ENCODE measurements at places on chromosomes 4 and X.

GRCh38 chr4:184450743-184451535 is 23.4 kb downstream of the IRF2 start:
- DNase-seq: no peak

DNA sequence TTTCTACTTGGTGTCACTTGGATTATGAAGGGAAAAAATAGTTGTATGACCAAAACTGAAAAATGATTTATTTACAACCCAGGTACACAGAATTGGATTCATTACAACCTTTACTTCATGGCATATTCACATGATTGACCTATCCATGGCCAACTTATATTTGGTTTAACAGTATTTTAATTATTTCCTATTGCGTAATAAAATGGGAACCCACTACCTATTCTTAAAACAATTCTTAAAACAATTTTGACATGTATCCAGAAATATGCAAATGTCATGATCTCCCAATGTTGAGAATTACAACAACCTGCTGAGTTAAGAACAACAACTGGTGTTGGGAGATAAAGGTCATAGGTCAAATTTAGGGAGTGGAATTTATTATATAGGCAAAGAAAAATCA is 54.8 kb upstream of the DDX53 start:
- DNase-seq: no peak

GRCh38 chrX:124358800-124359383 is 12.5 kb downstream of the SH2D1A start:
- no peak for DNase-seq

DNA sequence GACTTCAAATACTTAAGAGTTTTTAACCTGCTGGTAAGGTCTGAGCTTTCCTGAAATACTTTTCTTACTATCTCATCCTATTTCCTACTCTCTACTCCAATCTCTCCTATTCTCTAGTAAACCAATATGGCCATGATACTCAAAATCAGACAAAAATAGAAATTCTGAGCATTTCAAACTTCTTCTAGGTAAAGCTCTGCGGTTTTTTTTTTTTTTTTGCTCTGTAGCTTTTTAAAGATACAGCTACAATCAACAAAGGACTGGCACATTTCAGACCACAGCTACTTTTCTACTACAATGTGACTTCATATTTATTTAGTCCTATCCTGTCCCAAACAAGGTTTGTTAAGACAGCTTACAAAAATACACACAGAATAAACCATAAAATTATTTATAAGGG is 31.1 kb downstream of the MAML3 start:
- no peak for DNase-seq

DNA sequence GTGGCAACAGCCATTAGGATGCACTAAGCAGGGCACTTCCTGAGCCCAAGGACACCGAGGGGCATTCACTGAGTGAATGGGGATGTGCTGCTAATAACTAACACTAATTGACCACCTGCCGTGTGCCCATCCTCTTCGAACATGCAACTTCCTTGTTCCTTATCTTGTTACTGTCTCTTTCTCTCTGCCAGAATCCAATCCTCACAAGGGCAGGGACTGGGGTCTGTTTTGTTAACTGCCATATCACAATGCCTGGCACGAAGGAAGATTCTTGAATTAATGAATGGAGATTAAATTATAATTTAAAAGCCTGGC is 1.3 kb downstream of the ERAS start:
- no peak for DNase-seq

GRCh38 chrX:39019056-39019455 is 217.8 kb downstream of the MID1IP1 start:
- DNase-seq: no peak

DNA sequence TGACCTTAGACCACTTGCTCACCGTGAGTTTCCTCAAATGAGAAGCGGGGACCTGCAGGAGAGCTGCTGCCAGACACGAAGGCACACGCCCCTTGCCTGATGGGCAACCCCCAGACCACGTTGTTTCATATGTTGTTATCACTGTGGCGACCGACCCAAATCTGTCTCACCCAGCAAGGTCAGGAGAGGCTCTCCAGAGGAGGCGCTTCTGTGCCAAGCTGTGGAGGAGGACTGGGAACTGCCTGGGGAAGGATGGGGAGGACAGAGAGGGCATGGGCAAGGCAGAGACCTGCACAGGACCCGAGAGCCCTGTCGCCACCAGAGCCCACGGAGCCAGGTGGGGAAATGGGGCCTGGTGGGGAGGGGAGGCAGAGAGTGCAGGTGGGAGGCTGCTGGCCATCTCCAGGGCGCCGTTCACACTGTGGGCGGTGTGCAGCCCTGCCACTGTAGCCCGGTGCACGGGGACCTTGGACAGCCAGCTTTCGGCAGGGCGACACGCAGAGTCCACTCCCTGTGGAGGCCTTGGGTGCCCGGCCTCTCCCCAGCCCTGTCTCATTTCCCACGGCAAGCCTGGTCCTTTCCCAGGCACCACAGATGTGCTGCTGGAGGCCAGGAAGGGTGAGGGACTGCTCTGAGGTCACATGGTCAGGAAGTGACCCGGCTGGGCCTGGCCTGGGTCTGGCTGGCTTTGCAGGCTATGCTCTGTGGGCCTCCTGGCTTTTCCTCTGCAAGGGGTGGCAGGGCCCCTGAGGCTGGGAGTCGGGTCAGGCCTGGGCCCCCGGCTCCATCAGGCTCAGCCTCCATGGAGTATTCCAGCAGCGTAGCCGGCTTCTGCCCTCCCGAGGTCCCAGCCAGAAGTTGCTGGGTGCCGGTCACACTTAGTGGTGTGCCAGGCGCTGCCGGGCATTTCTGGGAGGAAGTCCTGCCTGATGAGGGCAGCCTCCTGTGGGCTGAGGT is 3.2 kb downstream of the HTRA3 start:
- DNase-seq: no peak

- no peak for DNase-seq
Observed at GRCh38 chrX:86133761-86134160, 14.5 kb upstream of the DACH2 start.

GRCh38 chrX:9605484-9605883 is 140.6 kb downstream of the TBL1X start:
- no peak for DNase-seq

DNA sequence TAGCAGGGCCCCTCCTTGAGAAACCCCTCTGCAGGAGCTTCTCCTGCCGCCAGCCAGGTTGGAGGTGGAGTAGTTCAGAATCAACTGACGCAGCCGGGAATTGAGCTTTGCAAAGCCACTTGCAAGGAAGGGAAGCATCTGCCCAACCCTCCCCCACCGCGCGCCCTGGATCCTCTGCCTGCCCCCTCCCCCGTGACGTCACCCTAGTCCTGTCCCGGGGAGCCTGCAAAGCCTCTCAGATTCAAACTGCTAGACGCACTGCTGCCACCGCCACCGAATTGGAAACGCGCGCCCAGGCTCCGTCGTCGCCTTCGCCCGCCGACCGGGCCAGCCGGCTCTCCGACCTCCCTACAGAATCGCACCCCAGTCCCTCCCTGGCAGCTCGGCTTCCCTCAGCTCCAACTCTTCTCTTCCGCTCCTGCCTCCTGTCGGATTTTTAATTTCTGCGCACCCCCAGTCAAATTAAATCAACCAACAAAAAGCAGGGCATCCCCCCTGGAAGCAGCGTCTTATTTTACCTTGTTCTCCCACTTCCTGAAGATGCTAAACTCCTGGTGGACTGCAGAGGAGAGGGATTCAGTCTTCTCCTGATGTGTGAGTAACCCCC is 3.8 kb downstream of the SLITRK2 start:
- DNase-seq: no peak

DNA sequence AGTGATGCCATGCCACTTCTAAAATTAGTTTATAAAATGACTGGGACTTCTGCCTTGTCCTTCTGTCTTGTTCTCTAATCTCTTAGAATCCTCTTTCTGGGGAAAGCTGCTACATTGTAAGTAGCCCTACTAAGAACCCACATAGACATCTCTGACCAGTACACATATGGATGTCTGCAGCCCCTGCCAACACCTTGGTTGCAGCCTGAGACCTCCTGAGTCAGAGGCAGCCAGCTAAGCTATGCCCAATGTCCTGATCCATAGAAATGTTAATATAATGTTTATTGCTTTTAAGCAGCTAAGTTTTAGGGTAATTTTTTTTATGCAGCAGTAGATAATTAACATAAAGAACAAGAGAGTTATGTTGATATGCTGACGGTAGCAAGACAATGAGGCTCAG is 1029.5 kb upstream of the INTU start:
- DNase-seq: no peak

DNA sequence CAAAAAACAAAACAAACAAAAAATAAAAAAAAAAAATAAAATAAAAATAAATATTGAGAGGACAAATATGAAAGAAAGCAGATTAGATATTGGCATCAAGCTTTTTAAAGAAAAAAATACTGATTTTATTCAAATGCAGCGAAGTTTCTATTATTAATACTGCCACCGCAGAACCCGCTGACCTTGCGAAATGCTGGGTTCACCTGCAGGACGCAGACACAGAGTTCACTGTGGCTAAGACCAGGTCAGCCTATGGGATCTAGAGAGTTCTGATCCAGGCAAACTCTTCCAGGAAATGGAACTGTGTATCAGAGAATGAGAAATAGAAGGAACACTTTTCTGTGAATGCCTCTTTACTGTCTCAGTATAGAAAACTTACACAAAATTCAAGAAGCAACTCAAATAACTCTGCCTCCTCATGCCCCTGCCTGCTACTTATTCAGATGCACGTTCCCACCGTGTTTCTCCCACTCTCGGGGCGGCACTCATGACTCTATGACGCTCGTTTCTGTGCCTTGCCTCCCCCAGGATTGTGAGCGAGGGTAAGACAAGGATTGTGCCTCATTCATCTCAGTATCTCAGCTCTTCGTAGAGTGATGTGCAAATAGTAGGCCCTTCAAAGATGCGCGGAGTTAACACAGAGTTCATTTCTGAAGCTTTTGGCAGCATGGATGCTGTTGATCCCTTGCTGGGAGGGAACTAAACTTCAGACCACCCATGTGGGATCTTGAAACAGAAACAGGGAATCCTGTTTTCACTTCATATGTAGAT is 44.1 kb upstream of the TLR3 start:
- no peak for DNase-seq

- DNase-seq: no peak
Observed at GRCh38 chr4:77872723-77873445, 10.3 kb downstream of the MRPL1 start.

DNA sequence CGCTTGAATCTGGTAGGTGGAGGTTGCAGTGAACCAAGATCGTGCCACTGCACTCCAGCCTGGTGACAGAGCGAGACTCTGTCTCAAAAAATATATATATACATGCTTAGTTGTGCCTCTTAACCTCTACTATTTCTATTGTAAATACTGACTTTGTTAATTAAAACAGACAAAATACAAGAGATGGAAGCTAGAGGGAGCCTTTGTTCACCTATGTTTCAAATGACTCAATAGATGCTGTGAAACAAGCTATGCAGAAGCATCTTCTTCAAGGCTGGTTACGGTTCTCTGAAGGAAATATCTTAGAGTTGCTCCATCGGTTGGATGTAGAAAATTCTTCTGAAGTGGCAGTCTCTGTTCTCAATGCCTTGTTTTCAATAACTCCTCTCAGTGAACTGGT is 6.2 kb downstream of the NCAPG start:
- DNase-seq: no peak

GRCh38 chr4:163091685-163092034 is 75.0 kb downstream of the NAF1 start:
- DNase-seq: no peak

GRCh38 chrX:20838477-20838876 is 535.7 kb upstream of the CNKSR2 start:
- no peak for DNase-seq

DNA sequence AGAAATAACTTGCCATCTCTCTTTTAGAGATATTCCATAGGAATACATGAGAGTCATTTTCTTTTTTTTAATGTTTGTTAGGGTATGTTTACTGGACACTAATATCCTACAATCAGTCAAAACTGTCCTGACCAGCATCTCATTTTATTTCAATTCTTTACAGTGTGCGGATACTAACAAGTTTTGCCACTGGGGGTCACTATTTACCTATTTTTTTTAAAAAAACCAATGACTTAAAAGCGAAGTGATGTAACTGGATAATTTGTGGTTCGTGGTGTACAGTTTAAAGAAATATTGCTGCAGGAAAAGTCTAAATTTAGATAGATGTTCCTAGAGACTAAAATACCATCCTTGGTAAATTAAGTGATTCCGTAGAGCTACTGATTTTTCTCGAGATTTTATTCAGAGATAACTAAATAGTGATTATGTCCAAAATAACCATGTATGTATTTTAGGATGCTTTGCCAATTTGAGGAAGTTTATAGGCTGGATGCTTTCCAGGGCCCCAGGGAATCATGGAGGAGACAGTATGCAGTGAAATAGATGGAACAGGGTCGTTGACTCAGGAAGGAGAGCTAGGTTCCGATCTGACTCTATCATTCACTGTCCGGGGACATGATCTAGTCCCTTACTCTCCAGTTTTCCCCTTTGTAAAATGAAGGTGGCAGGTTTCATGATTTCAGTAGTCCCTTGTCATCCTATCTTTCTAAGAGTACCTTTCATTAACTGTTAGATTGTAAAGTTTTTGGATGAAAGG is 34.0 kb upstream of the GNPDA2 start:
- DNase-seq: no peak

- DNase-seq: no peak
Observed at GRCh38 chr4:144614850-144615585, 30.9 kb upstream of the HHIP start.

- no peak for DNase-seq
Observed at GRCh38 chr4:138051157-138051556, 191.0 kb downstream of the SLC7A11 start.

GRCh38 chr4:46432923-46433322 is 43.0 kb upstream of the GABRA2 start:
- no peak for DNase-seq

GRCh38 chr4:147854154-147854553 is 122.3 kb downstream of the ARHGAP10 start:
- DNase-seq: no peak

- no peak for DNase-seq
Observed at GRCh38 chrX:152154050-152154449, 15.7 kb upstream of the MAGEA10 start.

DNA sequence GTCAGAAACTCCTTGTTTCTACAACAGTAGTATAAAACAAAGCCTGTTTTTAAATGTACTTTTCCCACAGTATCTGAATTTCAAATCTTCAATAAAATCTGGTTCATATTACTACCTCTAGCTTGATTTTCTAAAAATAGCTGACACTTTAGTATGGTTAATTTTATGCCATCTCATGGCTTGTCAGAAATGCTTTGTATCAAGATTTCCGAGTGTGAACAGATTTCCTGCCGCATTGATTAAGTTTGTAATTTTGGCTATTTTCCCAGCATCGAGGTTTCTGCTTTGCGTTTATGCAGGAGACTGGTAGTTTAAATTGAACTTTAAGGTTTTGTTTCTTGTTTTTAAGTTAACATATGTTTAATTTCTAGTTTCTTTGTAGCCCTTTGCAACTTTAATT is 44.2 kb downstream of the CLCN3 start:
- no peak for DNase-seq

DNA sequence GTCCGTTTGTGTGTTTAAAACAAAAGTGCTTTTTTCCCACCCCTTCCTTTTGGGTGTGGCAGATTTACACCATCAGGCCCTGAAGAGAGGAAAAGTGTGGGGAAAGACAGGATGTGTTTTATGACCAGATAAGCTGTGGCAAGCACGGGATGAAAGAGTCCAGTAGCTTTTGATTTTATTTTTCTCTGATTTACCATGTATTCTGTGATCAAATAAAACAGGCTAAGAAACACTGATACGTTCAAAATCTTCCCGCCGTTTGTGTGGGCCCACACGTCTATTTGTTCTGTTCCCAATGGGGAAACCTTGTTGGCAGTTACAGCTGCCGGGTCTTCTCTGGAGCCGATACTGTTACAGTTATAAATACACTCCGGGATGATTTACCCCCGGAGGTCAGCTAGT is 10.8 kb downstream of the LRP2BP start:
- no peak for DNase-seq

All from stimulated activated CD4-positive, alpha-beta T cell treated with anti-CD3 and anti-CD28 coated beads, Interleukin-4, amount 100 ng/mL, for 1 hour (primary cell).